Upper lobe of right lung (tissue), 1 donor: ENCODE measurements at places on chromosomes 2 and 18.

GRCh38 chr18:74715306-74715705 is 117.6 kb downstream of the ZNF407 start:
- H3K27me3 ChIP-seq: no peaks in the 10 kb centered on the region
- no peak overlapping the region for H3K4me3 ChIP-seq
- H3K36me3 ChIP-seq: no peaks in the 10 kb centered on the region
- no peaks in the 10 kb centered on the region for H3K4me1 ChIP-seq
- H3K27ac ChIP-seq: no peak overlapping the region
- no peak for DNase-seq

DNA sequence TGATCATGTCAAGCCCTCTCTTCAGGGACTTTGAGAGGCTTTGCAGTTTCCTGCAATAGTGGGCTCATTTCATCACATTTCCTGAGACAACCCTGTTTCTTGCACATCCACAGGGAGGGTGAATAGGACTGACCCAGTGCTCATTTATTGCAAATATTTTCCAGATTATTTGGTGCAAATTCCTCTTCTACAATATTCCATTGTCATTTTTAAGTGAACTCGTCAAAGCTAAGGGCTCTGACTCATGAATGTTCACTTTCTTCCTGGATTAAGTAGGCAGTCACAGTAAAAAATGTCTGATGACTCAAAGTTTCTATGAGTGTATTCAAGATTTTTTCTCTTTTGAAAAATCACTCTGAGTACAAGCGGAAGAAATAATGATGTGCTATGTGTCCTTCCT is 225.5 kb upstream of the GALNT5 start:
- H3K27ac ChIP-seq: no peak overlapping the region
- no peak overlapping the region for H3K4me3 ChIP-seq
- H3K36me3 ChIP-seq: no peaks in the 10 kb centered on the region
- H3K27me3 ChIP-seq: no peaks in the 10 kb centered on the region

- no peak overlapping the region for H3K4me3 ChIP-seq
- no peaks in the 10 kb centered on the region for H3K27me3 ChIP-seq
Observed at GRCh38 chr2:128692895-128693742, 374.5 kb upstream of the HS6ST1 start.

GRCh38 chr18:75211953-75212750 is 1.6 kb downstream of the TSHZ1 start:
- peak; percentile 78 for DNase-seq
- peak overlapping the region; percentile 76 for H3K4me3 ChIP-seq
- H3K27ac ChIP-seq: peak overlapping the region; percentile 66
- H3K4me1 ChIP-seq: peaks cover 53% of the 10 kb centered on the region

DNA sequence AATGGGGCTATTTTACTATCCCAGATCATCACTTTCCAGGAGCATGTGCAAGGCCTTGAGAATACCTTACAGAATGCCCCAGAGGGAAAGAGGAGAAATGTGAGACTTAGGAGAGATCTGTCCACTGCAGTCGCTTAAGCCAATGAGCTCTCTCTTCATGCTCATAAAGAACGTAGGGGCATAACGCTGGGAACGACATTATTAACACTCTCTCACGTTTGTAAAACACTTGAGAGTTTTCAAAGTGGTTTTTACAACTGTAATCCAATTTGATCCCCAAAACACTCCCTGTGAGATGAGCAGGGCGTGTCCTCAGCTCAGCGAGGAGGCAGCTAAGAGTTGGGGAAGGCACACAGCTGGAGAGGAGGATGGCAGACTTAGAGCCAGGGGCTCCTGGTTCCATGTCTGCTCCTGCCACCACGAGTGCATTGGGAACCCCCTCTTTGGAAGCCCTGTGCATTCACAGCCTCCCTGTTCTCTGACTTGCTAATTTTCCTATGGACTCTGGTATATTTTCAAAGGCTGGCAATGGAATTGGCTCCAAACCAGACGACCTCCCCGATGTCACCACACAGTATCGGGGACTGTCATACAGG is 97.4 kb downstream of the PLB1 start:
- H3K27ac ChIP-seq: no peak overlapping the region
- DNase-seq: peak; percentile 11
- H3K36me3 ChIP-seq: no peaks in the 10 kb centered on the region
- peaks cover 9% of the 10 kb centered on the region for H3K4me1 ChIP-seq
- H3K27me3 ChIP-seq: no peaks in the 10 kb centered on the region

GRCh38 chr2:29100564-29100963 is 14.7 kb upstream of the CLIP4 start:
- no peak for DNase-seq
- no peaks in the 10 kb centered on the region for H3K36me3 ChIP-seq
- H3K4me3 ChIP-seq: no peak overlapping the region
- H3K27ac ChIP-seq: no peak overlapping the region
- no peaks in the 10 kb centered on the region for H3K4me1 ChIP-seq
- no peaks in the 10 kb centered on the region for H3K27me3 ChIP-seq

DNA sequence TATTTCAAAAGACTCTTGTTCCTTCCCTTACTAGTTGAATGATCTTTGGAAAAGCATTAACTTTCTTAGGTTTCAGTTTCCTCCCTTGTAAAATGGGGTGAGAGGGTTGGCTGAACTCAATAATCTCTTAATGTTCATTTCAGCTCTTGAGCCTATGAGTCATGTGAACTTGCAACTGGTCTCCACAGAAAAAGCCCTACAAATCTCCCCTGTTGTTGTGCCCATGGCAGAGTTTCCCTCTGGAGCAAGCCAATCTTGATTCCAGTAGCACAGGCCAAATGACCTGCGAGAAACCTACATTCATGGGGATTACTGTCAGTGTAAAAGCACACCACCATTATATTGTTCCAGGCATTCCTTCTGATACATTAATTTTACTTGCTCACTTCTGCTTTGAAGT is 388.9 kb downstream of the ALK start:
- H3K4me3 ChIP-seq: no peak overlapping the region
- H3K27ac ChIP-seq: no peak overlapping the region
- DNase-seq: no peak
- no peaks in the 10 kb centered on the region for H3K4me1 ChIP-seq

GRCh38 chr18:59833785-59834184 is 66.0 kb upstream of the PMAIP1 start:
- no peaks in the 10 kb centered on the region for H3K4me1 ChIP-seq
- no peak overlapping the region for H3K27ac ChIP-seq
- no peaks in the 10 kb centered on the region for H3K27me3 ChIP-seq
- DNase-seq: no peak

- no peaks in the 10 kb centered on the region for H3K27me3 ChIP-seq
- no peak overlapping the region for H3K27ac ChIP-seq
- no peak overlapping the region for H3K4me3 ChIP-seq
- no peak for DNase-seq
- H3K4me1 ChIP-seq: no peaks in the 10 kb centered on the region
- H3K36me3 ChIP-seq: no peaks in the 10 kb centered on the region
Observed at GRCh38 chr2:146633159-146633558, 1211.7 kb upstream of the ACVR2A start.

DNA sequence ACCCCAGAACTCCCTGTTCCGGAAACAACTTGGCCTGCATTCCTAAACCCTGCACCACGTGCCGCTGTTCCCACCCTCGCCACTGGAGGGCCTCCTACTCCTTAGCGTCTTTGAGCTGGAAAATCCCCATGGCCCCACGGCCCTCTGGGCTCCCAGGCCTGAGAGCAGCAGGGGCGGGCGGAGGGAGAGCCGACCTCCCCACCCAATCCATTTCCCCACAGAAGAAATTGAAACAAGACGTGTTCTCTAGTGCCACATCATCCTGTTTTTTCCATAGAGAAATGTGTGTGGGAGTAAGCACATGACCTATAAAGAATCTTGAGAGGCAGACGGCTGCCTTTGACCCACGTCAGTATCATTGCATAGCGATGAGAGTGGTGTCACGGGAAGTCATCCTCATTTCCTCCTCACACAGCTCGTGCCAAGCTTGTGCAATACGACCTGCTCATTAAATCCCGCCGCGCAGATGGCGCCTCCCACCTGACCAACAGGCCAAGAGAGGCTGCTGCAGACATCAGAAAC is 79.2 kb downstream of the LAMA1 start:
- peak overlapping the region; percentile 16 for H3K4me3 ChIP-seq
- no peaks in the 10 kb centered on the region for H3K27me3 ChIP-seq
- no peaks in the 10 kb centered on the region for H3K4me1 ChIP-seq
- peak overlapping the region; percentile 42 for H3K27ac ChIP-seq

- H3K4me1 ChIP-seq: no peaks in the 10 kb centered on the region
- H3K27ac ChIP-seq: no peak overlapping the region
- no peak overlapping the region for H3K4me3 ChIP-seq
- H3K36me3 ChIP-seq: no peaks in the 10 kb centered on the region
- DNase-seq: no peak
Observed at GRCh38 chr2:157699009-157699408, 70.3 kb upstream of the ACVR1C start.

- no peak overlapping the region for H3K27ac ChIP-seq
- no peak for DNase-seq
- no peaks in the 10 kb centered on the region for H3K27me3 ChIP-seq
- peaks cover 16% of the 10 kb centered on the region for H3K4me1 ChIP-seq
- H3K36me3 ChIP-seq: no peaks in the 10 kb centered on the region
Observed at GRCh38 chr2:234991793-234992192, 40.0 kb downstream of the SH3BP4 start.

- H3K36me3 ChIP-seq: no peaks in the 10 kb centered on the region
- no peaks in the 10 kb centered on the region for H3K4me1 ChIP-seq
Observed at GRCh38 chr18:39600894-39601293, 2035.3 kb upstream of the CELF4 start.

DNA sequence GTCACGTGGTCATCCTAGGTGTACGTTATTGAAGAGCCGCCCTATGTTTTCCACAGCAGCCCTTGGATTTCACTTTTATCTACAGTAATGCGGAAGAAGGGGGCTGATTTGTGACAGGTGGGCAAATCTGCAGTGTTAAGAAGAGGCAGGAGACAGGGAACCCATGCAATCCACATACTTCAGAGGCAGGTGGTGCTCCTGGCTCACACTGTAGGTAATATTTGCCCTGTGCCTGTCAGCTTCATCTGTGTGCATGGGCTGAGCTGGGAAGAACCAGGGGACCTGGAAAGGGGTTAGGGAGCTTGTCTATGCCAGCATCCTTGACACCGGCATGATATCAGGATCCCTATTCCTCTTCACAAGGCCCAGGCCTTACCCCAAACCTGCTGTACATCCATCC is 183.9 kb downstream of the SH3RF3 start:
- H3K27me3 ChIP-seq: no peaks in the 10 kb centered on the region
- no peak for DNase-seq
- no peak overlapping the region for H3K27ac ChIP-seq
- H3K4me1 ChIP-seq: peaks cover 9% of the 10 kb centered on the region
- H3K36me3 ChIP-seq: no peaks in the 10 kb centered on the region

GRCh38 chr2:216770717-216771116 is 75.4 kb upstream of the IGFBP5 start:
- no peaks in the 10 kb centered on the region for H3K27me3 ChIP-seq
- DNase-seq: no peak
- no peak overlapping the region for H3K4me3 ChIP-seq
- H3K27ac ChIP-seq: no peak overlapping the region
- no peaks in the 10 kb centered on the region for H3K36me3 ChIP-seq
